ENCODE measurements at places on chromosomes 7 and 10. TPM values are rescaled to one million over a fixed set of nuclear protein-coding genes. Genes with fewer than 3 reads are reported as not detected.

GRCh38 chr7:43565786-43566185, 17.1 kb upstream of the STK17A start:
- H3K27ac ChIP-seq: no peak overlapping the region
- no peak overlapping the region for H3K4me3 ChIP-seq
- H3K27me3 ChIP-seq: no peaks in the 10 kb centered on the region
- H3K36me3 ChIP-seq: no peaks in the 10 kb centered on the region
- DNase-seq: no peak

DNA sequence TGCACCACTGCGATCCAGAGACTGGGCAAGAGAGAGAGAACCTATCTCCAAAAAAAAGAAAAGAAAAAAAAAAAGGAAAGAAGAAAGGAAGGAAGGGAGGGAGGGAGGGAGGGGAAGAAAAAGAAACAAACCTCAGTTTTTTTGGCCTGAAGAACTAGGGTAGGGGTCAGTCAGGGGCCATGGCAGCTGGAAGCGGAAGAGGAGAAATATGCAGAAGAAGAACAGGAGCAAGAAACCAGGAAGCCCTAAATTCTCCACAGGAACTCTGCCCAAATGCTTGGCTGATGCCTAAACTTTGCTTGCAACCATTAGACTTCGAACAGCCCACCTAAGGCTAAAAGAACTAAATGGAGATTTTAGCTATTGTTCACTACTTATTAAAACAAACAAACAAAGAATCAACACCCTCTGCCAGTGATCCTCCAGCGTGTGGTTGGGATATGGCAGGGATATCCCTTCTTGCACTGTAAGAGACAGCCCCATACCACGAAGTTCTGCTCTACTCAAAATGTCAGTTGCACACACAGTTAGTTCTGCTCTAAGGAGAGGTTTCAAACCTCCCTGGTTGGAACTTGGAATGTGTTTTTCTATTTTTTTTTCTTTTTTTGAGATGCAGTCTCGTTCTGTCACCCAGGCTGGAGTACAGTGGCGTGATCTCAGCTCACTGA, 139.5 kb downstream of the FAM107B start:
- no peak overlapping the region for H3K27ac ChIP-seq
- H3K4me1 ChIP-seq: no peaks in the 10 kb centered on the region
- no peak overlapping the region for H3K4me3 ChIP-seq
- no peak for DNase-seq
- H3K27me3 ChIP-seq: no peaks in the 10 kb centered on the region

GRCh38 chr7:105429746-105430612, 41.3 kb upstream of the SRPK2 start:
- H3K4me3 ChIP-seq: no peak overlapping the region
- DNase-seq: no peak
- H3K27ac ChIP-seq: no peak overlapping the region
- no peaks in the 10 kb centered on the region for H3K36me3 ChIP-seq
- no peaks in the 10 kb centered on the region for H3K27me3 ChIP-seq

- no peaks in the 10 kb centered on the region for H3K4me1 ChIP-seq
- peaks cover 18% of the 10 kb centered on the region for H3K36me3 ChIP-seq
- no peak for DNase-seq
- no peak overlapping the region for H3K4me3 ChIP-seq
Measured at GRCh38 chr7:121379930-121380329, 16.2 kb downstream of the FAM3C start.

- H3K27ac ChIP-seq: no peak overlapping the region
- H3K36me3 ChIP-seq: no peaks in the 10 kb centered on the region
- H3K27me3 ChIP-seq: no peaks in the 10 kb centered on the region
- no peak overlapping the region for H3K4me3 ChIP-seq
Measured at GRCh38 chr10:33731322-33731721, 396.9 kb upstream of the NRP1 start.

- no peak overlapping the region for H3K4me3 ChIP-seq
- H3K27ac ChIP-seq: no peak overlapping the region
- H3K27me3 ChIP-seq: no peaks in the 10 kb centered on the region
- no peaks in the 10 kb centered on the region for H3K36me3 ChIP-seq
- no peaks in the 10 kb centered on the region for H3K4me1 ChIP-seq
Measured at GRCh38 chr10:24777196-24777595, 53.5 kb upstream of the ARHGAP21 start.

GRCh38 chr10:110006358-110007160, 1.2 kb upstream of the ADD3 start:
- H3K4me3 ChIP-seq: peak overlapping the region; percentile 66
- no peak for DNase-seq
- H3K27ac ChIP-seq: peak overlapping the region; percentile 88
- peaks cover 24% of the 10 kb centered on the region for H3K4me1 ChIP-seq
- no peaks in the 10 kb centered on the region for H3K27me3 ChIP-seq

- no peak overlapping the region for H3K27ac ChIP-seq
- no peak for DNase-seq
- no peaks in the 10 kb centered on the region for H3K4me1 ChIP-seq
- H3K4me3 ChIP-seq: no peak overlapping the region
- no peaks in the 10 kb centered on the region for H3K36me3 ChIP-seq
Measured at GRCh38 chr7:91347290-91347689, 83.1 kb downstream of the FZD1 start.

GRCh38 chr7:21942955-21943354, 2.7 kb downstream of the CDCA7L start:
- H3K27ac ChIP-seq: no peak overlapping the region
- no peaks in the 10 kb centered on the region for H3K4me1 ChIP-seq
- H3K27me3 ChIP-seq: no peaks in the 10 kb centered on the region
- H3K36me3 ChIP-seq: no peaks in the 10 kb centered on the region

- H3K27ac ChIP-seq: no peak overlapping the region
- peaks cover 4% of the 10 kb centered on the region for H3K27me3 ChIP-seq
- H3K4me1 ChIP-seq: no peaks in the 10 kb centered on the region
Measured at GRCh38 chr10:125160856-125161706, 718 bp upstream of the CTBP2 start.

DNA sequence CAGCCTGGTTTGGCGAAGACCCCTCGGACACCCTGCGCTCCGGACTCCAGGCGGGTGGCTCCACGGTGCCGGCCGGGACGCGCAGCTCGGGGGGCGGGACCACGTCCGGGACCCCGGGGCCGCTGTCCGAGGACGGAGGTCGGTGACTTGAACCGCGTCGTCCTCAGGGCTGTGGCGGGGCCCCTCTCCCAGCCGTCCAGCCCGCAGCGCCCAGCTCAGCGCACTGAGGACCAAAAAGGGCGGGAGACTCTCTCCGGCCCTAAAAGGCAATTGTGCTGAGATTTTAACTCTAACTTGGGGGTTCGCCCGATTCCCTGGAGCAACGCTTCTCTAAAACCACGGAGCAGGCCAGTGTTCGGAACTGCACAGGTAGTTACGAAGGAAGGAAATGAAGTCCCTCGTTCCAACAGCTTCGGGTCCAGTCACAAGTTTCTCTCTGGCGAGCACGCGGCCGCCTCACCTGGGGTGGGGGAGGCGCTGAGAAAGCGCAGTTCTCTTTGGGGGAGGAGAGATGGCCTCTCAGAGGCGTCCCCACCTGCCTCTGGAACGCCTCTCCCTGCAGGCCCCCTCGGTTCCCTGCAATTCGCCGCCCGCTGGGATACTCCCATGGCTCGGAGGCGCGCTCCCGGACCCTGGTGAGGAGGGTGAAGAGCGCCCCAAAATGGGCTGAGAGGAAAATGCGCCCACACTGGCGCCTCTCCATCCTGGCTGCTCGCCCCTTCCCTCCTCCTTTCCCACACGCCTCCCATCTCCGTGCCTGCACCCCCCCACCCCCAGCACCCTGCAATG, 352.7 kb downstream of the DNAJB6 start:
- no peak overlapping the region for H3K27ac ChIP-seq
- no peaks in the 10 kb centered on the region for H3K36me3 ChIP-seq
- peak; percentile 4 for DNase-seq
- peaks cover 39% of the 10 kb centered on the region for H3K27me3 ChIP-seq

DNA sequence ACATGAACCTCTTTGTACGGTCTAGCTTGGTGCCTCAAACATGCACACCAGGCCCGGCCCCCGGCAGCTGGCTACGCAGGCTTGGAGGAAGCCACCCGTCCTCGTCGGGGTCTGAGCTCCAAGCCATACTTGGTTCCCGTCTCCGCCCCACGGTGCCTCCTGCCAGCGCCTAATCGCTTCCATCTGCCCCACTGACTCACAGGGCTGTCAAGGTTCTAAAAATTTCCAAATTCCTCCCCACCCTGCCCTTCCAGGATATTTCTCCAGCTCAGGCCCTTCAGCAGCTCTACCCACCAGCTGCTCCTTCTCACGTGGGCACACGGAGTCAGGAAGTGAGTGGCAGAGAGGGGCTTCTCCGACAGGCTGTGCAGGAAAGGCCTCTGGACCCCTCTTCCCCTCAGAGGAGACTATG, 38.8 kb downstream of the TMEM270 start:
- no peak overlapping the region for H3K27ac ChIP-seq
- H3K36me3 ChIP-seq: no peaks in the 10 kb centered on the region
- no peaks in the 10 kb centered on the region for H3K27me3 ChIP-seq
- no peaks in the 10 kb centered on the region for H3K4me1 ChIP-seq

DNA sequence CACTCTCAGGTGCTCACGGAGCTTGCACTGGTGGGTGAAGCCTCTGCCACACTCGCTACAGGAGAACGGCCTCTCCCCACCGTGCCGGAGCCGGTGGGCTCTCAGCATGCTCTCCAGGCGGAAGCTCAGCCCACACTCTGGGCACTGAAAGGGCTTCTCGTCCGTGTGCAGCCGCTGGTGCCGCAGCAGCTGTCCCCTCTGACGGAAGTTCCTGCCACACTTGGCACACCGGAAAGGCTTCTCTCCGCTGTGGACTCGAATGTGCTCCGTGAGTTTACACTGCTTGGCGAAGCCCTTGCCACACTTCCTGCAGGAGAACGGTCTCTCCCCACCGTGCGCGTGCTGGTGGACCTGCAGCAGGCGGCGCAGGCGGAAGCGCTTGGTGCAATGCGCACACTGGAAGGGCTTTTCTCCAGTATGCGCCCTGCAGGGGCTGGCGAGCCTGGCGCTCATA, 19.3 kb downstream of the ZNF786 start:
- no peaks in the 10 kb centered on the region for H3K36me3 ChIP-seq
- no peak for DNase-seq
- H3K4me3 ChIP-seq: no peak overlapping the region

DNA sequence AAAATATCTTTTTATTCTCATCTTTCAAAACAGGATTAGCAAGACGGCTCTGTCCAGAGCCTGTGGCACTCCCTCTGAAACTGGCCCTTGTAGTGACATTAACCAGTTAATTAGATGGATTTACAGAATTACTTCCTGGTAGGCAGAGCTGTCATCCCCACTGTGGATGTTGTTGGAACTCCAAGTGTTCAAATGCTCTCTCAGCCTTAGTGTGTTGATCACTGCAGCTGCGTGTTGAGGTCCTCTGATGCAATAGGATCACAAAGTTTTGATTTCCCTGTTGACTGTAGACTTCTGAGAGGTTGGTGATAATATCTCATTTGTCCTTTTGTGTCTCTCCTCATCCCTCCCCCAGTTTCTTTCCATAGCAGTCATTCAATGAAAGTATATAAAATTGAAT, 117.3 kb upstream of the CDK6 start:
- H3K27ac ChIP-seq: no peak overlapping the region
- H3K4me3 ChIP-seq: no peak overlapping the region
- no peaks in the 10 kb centered on the region for H3K36me3 ChIP-seq

- H3K4me1 ChIP-seq: no peaks in the 10 kb centered on the region
- no peak overlapping the region for H3K4me3 ChIP-seq
- no peak for DNase-seq
- H3K27me3 ChIP-seq: no peaks in the 10 kb centered on the region
- peaks cover 4% of the 10 kb centered on the region for H3K36me3 ChIP-seq
Measured at GRCh38 chr7:108459922-108460551, 3.8 kb upstream of the NRCAM start.

- peaks cover 7% of the 10 kb centered on the region for H3K27me3 ChIP-seq
- no peaks in the 10 kb centered on the region for H3K4me1 ChIP-seq
- H3K4me3 ChIP-seq: no peak overlapping the region
Measured at GRCh38 chr7:1227071-1227804, 5.4 kb upstream of the UNCX start.

GRCh38 chr10:71801361-71801760, 28.0 kb upstream of the VSIR start:
- H3K4me1 ChIP-seq: no peaks in the 10 kb centered on the region
- H3K27me3 ChIP-seq: no peaks in the 10 kb centered on the region
- no peak for DNase-seq
- no peak overlapping the region for H3K27ac ChIP-seq
- no peaks in the 10 kb centered on the region for H3K36me3 ChIP-seq

- H3K4me3 ChIP-seq: no peak overlapping the region
- no peaks in the 10 kb centered on the region for H3K4me1 ChIP-seq
- H3K27ac ChIP-seq: no peak overlapping the region
- H3K36me3 ChIP-seq: no peaks in the 10 kb centered on the region
- no peaks in the 10 kb centered on the region for H3K27me3 ChIP-seq
Measured at GRCh38 chr7:47342296-47343060, 239.4 kb downstream of the TNS3 start.

- peaks cover 30% of the 10 kb centered on the region for H3K4me1 ChIP-seq
- no peak overlapping the region for H3K27ac ChIP-seq
- no peaks in the 10 kb centered on the region for H3K27me3 ChIP-seq
- H3K4me3 ChIP-seq: no peak overlapping the region
- H3K36me3 ChIP-seq: no peaks in the 10 kb centered on the region
Measured at GRCh38 chr10:88095223-88095721, 231.8 kb downstream of the PTEN start.

The MSMB gene
- total RNA-seq: not detected

The TIAL1 gene
- total RNA-seq: 166 TPM

The GCK gene
- total RNA-seq: 0.29 TPM

The SORBS1 gene
- 0.95 TPM for total RNA-seq

The CACNB2 gene
- total RNA-seq: 0.05 TPM

All from naive thymus-derived CD4-positive, alpha-beta T cell (primary cell).